ENCODE measurements at places on chromosomes 3 and 15.

GRCh38 chr3:55484191-55484689, 2.9 kb downstream of the WNT5A start:
- no peak for DNase-seq

DNA sequence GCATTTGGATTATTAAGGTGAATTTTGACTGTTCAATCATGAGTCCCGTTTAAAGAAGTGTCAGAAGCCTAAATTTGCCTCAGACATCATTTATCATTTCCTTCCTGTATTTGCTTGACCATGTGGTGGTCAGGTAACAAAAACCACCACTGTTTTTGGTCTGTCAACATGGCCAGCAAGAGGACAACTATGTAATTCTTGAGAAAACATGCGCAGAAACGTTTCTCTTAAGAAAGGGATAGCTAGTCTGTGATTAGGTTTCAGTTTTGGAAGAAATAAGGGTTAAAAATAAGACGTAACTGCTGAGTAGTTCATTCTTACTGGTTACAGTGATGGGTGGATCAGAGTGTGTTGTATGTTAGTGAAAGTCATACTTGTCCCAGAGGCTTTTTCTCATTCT, 204.5 kb downstream of the AKAP13 start:
- DNase-seq = no peak

GRCh38 chr15:93987068-93987467, 244.3 kb upstream of the MCTP2 start:
- no peak for DNase-seq

DNA sequence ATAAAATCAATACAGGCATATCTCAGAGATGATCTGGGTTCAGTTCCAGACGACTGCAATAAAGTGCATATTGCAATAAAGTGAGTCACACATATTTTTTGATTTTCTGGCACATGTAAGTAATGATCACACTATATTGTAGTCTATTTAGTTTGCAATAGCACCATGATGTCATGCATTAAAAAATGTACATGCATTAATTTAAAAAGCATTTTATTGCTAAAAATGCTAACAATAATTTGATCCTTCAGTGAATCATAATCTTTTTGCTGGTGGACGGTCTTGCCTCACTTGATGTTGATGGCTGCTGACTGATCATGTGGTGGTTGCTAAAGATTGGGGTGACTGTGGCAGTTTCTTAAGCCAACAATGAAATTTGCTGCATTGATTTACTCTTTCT, 511.1 kb downstream of the OTOL1 start:
- DNase-seq = no peak

DNA sequence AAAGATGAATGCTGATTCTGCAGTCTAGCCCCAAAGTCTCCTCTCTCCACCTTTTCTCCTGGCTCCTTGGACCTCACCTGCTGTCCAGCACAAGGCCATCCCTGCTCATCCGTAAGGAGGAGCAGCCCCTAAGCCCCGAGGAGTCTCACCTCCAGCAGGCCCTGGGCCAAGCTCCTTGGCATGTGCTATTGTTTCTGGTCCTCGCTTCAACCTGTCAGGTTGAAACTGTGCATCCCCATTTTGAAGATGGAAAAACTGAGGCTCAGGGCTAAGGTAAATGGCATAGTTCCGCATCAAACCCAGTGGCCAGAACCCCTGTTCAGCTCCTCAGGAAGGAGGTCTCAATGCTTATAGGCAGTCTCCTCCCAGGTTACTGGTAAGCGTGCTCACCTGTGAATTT, 26.1 kb downstream of the CHDH start:
- DNase-seq = no peak

DNA sequence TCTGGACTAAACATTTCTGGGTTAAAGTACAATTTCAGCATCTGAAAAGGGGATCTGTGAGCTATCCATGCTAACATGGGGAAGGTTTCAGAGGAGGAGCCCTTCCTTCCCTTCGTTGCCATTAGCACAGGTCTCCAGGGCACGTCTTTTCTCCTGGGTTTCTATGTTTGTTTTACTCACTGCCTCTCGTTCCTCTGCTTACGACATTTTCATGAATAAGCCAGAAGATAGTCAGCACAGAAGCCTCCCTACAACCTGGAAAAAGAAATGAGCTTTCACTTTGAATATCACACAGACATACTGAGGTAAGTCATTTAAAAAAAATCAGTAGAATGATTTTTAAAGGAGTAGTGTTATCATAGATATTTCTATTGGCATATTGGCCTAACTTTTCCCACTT, 117.2 kb upstream of the KCNMB2 start:
- DNase-seq = no peak
